IMR-90 (cell line): ENCODE measurements at places on chromosomes 2 and 18.

DNA sequence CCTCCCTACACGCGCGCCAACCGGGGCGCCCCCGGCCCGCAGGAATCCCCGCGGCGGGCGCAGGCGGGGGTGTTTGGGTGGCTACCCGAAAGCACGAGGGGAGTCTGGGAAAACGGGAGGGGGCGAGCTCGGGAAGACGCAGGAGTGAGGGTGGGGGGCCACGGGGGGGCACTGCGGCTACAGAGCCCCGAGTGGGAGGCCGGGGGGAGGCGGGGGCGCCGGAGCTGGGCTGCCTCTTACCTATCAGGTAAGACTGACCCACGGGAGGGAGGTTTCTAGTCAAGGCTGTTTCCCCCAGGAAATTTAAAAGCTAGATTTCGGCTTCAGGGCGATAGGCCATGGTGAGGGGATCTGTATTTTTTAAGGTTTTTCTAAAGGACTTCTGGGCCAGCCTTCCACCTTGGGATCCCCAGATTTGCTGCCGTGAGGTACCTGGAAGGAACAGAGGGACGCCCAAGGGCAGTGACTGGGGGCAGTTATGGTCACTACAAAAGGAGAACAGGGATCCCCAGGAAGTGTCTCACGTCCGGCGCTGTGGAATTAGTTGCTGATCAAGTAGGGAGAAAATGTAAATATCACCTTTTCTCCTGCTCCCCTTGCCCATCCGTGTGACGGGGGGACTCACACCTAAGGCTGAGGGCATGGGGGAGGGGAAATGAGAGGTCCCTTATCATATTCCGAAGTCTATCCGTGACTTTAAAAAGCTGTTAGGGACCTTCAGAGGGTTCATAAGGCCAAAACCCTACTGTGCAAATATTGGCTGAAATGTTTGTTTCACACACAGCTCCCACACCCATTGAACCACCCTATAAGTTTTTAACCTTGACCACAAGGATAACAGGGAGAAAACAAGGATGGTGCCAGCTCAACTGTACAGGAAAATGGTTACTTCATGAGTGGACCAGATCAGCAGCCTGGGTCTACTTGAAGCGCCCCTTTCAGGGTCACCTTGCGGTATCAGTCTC lies 638 bp upstream of the IRS1 start:
- DNase-seq, result peak; percentile 23

- DNase-seq, result no peak
Observed at GRCh38 chr2:65856423-65856822, 424.0 kb upstream of the SPRED2 start.

DNA sequence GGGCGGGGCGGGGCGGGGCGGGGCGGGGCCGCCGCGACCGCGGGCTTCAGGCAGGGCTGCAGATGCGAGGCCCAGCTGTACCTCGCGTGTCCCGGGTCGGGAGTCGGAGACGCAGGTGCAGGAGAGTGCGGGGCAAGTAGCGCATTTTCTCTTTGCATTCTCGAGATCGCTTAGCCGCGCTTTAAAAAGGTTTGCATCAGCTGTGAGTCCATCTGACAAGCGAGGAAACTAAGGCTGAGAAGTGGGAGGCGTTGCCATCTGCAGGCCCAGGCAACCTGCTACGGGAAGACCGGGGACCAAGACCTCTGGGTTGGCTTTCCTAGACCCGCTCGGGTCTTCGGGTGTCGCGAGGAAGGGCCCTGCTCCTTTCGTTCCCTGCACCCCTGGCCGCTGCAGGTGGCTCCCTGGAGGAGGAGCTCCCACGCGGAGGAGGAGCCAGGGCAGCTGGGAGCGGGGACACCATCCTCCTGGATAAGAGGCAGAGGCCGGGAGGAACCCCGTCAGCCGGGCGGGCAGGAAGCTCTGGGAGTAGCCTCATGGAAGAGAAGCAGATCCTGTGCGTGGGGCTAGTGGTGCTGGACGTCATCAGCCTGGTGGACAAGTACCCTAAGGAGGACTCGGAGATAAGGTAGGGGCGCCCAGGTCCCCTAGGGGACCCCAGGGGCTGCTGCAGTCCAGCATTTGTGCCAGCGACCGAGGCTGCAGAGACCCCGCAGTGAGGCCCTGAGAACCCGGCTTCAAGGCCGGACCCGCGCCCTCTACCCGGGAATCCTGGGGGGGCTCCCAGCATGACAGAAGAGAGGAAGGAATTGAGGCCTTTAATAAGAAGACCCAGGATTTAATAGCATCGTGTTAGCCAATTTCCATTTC lies at the start of gene KHK:
Gene KHK, plus strand, starts transcription at position 49 of the 870 bp plus-strand sequence. Its CDS starts 488 bp downstream, at position 537.
- no peak for DNase-seq

GRCh38 chr2:12221584-12221983 lies 475.2 kb downstream of the LPIN1 start:
- DNase-seq, result no peak

- no peak for DNase-seq
Observed at GRCh38 chr18:36298126-36298741, 721 bp downstream of the FHOD3 start.

- no peak for DNase-seq
Observed at GRCh38 chr2:219457784-219458369, 23.2 kb downstream of the SPEG start.

GRCh38 chr2:177552422-177553175 lies 160.0 kb downstream of the AGPS start:
- DNase-seq, result peak; percentile 88

DNA sequence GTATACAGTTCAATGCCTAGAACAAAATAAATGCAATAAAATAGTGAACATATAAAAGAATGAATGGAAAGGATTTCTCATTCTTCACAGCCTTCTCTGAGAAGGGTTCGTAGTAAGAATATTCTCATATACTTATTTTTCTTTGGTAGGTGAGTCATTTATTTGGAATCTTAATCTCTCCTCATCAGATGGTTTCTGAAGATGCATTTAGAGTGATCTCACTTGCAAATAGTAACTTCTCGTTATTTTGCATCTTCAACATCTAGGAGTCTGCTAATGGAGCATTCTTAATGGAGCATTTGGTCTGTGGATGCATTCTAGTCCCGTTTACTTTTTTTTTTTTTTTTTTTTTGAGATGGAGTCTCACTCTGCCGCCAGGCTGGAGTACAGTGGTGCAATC lies 3.9 kb downstream of the UBXN4 start:
- peak; percentile 90 for DNase-seq

GRCh38 chr2:64454386-64455332 lies 697 bp downstream of the LGALSL start:
- peak; percentile 36 for DNase-seq

- DNase-seq, result no peak
Observed at GRCh38 chr2:196372276-196372809, 201.0 kb upstream of the STK17B start.

- no peak for DNase-seq
Observed at GRCh38 chr2:57693965-57694364, 352.6 kb upstream of the VRK2 start.

GRCh38 chr2:149152469-149152953 lies 114.0 kb downstream of the LYPD6B start:
- no peak for DNase-seq

GRCh38 chr2:157415591-157416101 lies 28.2 kb downstream of the CYTIP start:
- no peak for DNase-seq

DNA sequence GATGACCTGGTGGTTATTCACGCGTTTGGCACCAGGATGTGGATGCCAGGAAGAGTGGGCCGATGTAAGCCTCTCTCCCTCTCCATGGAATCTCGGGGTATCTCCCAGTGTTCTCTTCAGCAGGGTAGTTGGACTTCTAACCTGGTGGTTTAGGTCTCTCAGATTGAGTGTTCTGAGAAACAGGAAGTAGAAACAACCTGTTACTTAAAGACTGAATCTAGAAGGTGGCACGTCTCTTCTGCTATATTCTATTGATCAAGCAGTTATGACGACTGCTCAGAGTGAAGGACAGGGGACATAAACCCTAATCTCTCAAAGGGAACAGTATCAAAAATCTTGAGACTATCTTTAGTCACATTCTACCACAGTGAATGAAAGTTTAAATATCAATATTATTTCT lies 918.7 kb upstream of the PIK3C3 start:
- no peak for DNase-seq

DNA sequence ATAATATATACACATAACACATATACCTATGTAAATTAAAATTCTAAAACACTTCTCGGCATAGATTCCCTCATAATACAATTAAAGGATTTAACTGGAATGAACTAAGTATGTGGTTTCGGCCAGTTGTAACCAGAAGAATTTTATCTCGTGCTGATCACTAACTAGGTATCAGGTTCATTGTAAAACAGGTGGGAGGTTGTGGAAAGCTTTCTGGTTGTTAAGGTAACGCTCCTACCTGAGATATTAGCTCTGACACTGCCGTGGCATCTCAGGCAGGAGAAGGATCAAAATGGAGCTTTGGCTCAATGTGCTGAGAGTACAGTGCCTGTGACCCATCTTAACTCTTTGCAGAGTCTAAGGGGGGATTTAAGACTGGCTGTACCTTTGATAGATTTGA lies 42.5 kb downstream of the SLC9A2 start:
- no peak for DNase-seq

- DNase-seq, result no peak
Observed at GRCh38 chr2:49291619-49292018, 137.3 kb upstream of the FSHR start.

DNA sequence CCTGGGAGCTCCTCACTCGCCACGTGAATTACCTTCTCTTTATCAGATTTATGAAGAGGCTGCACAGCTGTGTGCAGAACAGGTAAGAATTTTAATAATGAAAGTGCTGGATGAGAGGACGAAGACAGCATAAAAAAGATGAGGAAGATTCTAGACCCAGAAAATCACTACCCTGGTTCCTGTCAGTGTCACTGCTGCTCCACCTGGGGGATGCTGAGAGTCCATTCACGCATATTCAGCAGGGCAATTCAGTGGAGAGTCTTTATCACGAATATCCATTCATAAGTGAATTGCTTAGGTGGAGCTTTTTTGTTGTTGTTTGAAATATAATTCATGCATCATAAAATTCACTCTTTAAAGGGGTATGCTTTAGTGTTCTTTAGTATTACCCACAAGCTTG lies 52.0 kb downstream of the MRPL33 start:
- no peak for DNase-seq

DNA sequence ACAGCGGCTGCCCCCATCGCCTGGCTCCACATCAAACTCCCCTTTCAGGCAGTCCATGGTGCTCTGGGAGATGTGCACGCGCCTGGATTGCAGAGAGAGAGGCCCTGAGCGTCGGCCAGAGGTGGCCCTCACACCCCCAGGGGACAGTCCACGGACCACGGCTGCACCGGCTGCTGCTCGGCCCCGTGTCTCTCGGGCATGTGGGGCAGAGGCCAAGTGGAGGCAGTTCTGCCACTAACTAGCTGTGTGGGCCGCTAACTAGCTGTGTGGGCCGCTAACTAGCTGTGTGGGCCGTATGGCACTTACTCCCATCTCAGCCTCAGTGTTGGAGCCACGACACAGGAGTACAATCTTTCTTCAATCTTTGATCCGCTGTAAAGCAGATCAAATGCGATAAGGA lies 45.3 kb downstream of the CENPO start:
- no peak for DNase-seq

- DNase-seq, result no peak
Observed at GRCh38 chr2:169071455-169071854, 2.1 kb downstream of the DHRS9 start.

DNA sequence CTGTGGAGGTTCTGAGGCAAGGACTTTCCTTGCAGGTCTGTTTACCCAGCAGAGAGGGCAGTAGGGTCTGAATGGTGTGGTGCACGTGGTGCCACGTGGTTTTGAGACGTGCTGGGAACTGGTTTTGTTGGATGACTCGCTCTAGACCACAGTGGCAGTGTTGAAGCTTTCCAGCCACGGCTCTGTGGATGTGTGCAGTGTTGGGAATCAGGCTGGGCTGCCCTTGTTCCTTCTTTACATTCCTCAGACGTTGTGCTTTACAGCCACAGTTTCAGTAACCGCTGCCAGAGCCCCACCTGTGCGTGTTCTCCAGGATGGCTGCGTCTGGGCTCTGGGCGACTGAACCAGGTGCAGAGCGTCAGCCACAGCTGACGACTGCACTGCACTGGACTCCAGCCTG lies 8.2 kb downstream of the CTDP1 start:
- DNase-seq, result peak; percentile 79

GRCh38 chr18:59189008-59189407 lies 30.9 kb upstream of the GRP start:
- DNase-seq, result no peak

DNA sequence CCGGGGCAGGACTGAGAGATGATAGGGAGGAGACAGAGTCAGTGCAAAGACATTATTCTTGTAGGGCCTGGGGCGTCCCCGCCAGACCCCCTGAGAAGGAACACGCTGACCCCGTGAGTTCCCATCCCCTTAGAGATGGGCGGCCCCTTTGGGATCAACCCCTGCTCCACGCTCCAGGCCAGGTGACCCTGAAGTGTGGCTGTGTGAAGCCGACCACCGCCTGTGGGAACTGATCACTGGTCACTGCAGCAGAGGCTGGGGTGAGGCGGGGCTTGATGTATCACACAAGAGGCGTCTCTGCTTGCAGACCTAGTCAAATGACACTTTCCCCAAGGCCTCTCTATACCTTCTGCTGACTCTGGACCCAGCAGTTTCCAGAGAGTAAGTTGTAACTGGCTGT lies 157.4 kb upstream of the TWIST2 start:
- DNase-seq, result no peak

GRCh38 chr18:75618146-75618545 lies 190.6 kb upstream of the SMIM21 start:
- no peak for DNase-seq

- DNase-seq, result no peak
Observed at GRCh38 chr18:53701697-53702096, 522.8 kb downstream of the MBD2 start.

- peak; percentile 34 for DNase-seq
Observed at GRCh38 chr2:64143169-64144056, 807 bp downstream of the PELI1 start.

- peak; percentile 51 for DNase-seq
Observed at GRCh38 chr18:49238433-49239042, 221.9 kb downstream of the DYM start.

- DNase-seq, result peak; percentile 58
Observed at GRCh38 chr2:144480285-144480684, 39.6 kb downstream of the ZEB2 start.

DNA sequence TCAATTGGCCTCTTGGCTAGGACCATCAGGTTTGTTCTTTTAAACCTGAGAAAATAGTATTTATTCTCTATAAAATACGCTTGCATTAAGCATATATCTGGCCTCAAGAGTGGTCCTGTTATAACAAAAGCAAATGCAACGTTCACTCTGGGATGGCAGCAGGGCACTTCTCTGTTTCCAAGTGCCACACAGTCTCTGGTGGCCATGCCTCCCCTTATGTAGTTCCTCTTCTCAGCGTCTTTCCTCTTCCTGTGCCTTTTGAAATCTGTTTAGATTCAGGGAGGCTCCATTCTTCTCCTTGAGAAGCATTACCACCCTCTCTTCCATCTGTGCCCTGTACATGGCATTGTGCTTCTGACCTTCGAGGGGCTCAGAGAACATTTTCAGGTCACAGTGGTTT lies 51.9 kb downstream of the TSHZ1 start:
- no peak for DNase-seq

GRCh38 chr18:59041819-59042815 lies 97.6 kb upstream of the SEC11C start:
- DNase-seq, result no peak

DNA sequence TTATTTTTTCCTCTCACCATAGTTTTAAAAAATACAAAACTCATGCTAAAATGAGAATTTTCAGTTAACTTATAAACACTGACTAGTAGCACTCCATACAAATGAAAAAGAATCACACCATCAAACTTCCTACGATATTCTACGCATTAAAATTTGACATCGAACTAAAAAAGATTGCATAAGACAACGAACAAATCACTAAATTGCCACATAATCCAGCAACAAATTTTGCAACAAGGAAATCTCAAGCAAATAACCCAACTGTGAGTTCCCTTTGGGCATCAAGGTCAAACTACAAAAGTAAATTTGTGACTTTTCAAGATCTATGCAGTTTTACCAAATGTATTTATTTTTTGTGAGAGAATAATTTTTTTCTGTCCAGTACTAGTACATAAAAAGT lies 1.5 kb downstream of the MAP3K2 start:
- DNase-seq, result no peak
